ENCODE measurements at places on chromosomes 5 and 9.
A peak's percentile ranks its signal among the peaks of the same experiment; 100 is the strongest.

- DNase-seq, result no peak
Measured at GRCh38 chr5:103218164-103218563, 40.4 kb upstream of the MACIR start.

GRCh38 chr9:12776513-12777055 lies 1.8 kb downstream of the LURAP1L start:
- DNase-seq, result no peak

DNA sequence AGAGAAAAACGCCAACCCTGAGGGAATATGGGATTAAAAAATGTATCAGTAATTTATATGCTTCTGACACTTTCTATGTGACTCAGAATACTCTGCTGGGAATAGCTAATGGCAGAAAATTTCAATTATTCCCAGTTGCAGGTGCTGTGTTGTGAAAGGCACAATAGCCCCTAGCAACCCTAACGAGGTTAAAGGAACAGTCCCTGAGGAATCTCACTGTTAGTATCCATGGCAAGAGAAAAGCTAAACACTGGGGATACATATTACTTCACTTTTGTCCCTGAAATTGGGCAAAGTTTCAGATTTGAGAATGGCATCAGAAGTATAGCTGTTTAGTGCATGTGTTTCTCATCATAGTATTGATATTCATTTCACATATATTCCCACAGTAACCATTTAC lies 555.0 kb downstream of the RAB3C start:
- DNase-seq, result no peak

GRCh38 chr9:69197687-69198086 lies 23.6 kb downstream of the TJP2 start:
- DNase-seq, result no peak

- peak; percentile 33 for DNase-seq
Measured at GRCh38 chr9:123112015-123112975, 78.8 kb downstream of the GPR21 start.

DNA sequence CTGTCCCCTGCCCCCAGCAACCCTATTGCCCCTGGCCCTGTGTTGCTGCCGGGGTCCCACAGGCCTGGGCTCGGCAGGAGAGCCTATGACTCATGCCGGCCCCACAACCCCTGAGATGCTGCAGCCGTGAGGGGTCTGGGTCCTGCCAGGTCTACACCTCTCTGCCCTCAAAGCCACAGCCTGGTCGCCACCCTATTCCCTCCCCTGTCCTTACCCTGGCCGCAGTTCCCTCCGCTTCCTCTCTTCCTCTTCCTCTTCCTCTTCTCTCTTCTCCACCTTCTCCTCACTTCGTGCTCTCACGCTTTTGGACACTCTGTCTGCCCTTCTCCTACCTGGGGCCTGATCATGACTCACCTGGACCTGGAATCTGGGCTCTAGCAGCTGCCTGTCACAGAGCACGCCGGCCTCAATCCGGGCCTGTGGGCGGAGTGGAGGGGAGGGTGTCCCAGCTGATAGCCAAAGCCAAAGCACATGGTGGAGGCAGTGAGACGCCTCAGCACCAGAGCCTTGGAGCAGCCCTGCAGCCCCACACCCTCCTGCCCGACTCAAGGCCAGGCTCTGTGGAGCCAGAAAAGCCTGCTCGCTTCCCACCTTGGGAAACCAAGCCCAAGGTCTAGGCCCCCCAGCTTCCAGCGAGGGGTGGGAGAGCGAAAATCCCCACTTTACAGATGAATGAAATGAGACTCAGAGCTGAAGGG lies 26.8 kb upstream of the CSF1R start:
- DNase-seq, result no peak

- DNase-seq, result no peak
Measured at GRCh38 chr9:108783731-108784495, 71.9 kb downstream of the ACTL7B start.

DNA sequence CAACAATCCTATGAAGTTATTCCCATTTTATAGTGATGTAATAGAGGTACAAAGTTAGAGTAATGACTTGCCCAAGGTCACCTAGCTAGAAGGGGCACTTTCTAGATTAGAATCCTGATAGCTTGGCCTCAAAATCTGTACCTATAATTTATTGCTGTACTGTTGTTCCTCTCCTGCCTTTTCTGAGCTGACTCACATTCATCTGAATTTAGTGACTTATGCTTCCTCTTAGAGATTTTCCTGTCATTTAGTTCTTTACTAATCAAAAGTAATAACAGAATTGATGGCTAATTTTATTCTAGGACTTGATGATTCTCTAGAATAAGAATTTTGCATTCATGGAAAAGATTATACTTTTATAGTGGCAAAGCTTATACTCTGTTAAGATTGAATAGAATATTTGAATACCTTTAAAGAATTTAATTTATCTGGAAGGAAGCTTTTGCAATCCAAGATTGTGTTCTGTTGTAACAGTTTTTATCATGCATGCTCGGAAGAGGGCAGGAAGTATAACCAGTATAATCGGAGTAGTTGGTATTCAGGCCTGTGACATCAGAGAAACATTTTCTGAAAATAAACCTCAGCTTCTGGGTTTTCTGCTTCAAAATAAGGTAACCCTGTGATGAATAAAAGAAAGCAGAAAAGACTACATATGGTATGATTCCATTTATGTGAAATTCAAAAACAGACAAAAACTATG lies 21.3 kb downstream of the CYSTM1 start:
- DNase-seq, result no peak

- DNase-seq, result no peak
Measured at GRCh38 chr9:6356904-6357303, 28.7 kb downstream of the TPD52L3 start.

DNA sequence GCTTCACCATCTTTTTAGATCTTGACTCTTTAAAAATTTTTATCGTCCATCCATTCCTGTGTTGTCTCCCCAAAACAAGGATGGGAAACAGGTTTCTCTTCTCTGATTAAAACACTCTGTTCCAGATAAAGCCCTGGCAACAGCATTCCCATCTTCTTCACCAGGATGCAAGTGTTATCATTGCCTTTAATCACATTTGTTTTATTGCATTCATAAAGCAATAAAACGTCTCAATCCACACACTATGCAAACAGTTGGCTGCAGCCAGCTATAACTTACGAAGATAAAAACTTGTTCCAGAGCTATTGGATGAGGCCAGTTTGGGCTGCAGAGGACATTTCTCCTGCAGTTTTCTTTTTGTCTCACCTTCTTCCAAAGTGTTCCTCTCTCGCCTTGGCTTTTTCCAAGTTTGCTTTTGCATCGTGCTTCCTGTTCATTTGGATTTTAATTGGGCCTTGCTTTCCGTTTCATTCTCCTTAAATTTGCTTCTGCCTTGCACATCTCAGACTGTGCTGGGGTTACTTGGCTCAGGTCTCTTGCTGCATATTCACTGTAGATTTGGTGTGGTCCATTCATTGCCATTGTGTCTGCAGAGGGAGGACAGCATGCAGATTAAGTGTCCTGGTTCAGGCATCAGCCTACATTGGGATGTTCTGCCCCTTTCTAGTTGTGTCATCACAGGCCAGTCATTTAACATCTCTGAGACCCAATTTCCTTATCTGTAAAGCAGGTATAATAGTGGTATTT lies 136.5 kb upstream of the LIFR start:
- DNase-seq, result no peak

DNA sequence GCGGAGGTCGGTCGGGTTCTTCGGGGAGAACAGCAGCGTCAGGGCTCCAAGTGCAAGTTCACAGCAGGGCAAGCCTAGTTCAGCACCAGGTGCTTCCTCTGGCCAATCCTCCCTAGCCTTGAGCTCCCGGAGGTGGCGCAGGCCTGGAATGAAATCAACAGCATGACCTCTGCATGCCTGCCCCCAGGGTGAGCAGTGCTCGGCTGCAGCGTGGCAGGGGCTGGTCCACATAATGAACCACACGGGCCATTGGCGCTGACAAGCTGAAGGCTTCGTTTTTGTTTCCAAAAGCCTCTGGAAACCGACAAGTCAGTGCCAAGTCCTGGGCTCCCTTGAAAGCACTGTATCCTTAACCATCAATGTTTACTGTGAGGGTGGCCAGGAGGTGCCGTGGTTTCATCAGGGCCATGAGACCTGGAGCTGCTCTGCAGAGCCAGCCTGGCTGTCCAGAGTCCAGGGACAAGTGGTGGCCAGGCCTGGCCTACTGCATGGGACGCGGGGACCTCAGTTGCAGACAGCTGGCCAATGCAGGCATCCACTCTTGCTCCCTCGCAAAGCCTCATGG lies 2.1 kb upstream of the INPP5E start:
- no peak for DNase-seq

DNA sequence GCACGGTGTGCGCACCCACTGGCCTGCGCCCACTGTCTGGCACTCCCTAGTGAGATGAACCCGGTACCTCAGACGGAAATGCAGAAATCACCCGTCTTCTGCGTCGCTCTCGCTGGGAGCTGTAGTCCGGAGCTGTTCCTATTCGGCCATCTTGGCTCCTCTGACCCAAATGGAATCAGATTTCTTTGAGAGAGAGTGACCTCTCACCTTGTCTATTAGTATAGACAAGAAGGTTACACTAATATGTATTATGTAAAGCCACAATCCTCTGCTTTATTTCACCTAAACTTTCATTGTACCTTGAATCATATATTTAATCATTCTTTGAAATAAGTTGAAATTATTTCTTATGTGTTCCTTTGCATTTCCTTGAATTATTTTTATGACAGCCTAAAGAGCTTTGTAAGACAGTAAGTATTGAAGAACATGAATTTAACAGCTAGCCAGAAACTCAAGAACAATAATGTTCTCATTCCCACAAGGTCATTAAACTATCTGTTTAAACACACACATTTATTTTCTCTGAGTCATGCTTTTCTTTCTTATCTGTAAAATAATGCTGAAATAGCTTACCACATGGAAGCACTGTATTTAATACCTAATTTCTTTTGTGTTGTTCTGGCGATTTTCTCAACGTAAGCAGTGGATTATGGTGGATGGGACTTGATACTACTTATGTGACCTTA lies 91.8 kb upstream of the DMRTA1 start:
- DNase-seq, result no peak

- no peak for DNase-seq
Measured at GRCh38 chr9:131891598-131891997, 151.7 kb upstream of the RAPGEF1 start.

GRCh38 chr9:69357030-69357775 lies 32.2 kb downstream of the ENTREP1 start:
- no peak for DNase-seq

- DNase-seq, result no peak
Measured at GRCh38 chr5:132467287-132467984, 23.1 kb downstream of the IRF1 start.

GRCh38 chr5:106521701-106522100 lies 1149.0 kb downstream of the EFNA5 start:
- DNase-seq, result no peak

DNA sequence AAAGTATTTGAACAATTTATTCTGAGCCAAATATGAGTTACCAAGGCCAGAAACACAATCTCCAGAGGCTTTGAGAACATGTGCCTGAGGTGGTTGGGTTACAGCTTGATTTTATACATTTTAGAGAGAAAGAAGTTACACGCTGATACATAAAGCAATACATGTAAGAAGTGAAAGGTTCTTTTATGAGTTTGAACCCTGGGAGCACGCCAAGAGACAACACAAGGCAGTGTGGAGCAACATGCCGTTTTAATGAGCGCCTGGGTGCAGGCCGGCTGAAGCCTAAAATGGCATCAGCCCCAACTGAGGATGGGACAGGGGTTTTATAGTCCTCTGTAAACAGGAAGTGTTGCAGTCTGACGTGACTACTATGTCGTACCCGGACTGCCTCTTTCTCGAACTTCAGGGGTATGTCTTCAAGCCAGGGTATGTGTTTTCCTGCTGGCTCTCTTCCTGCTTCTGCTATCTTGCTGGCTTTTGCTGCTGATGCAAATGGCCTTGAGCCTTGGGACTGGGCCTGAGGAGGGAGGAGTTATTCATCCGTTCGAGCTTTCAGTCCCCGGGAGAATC lies 193.7 kb downstream of the CYLC2 start:
- no peak for DNase-seq

DNA sequence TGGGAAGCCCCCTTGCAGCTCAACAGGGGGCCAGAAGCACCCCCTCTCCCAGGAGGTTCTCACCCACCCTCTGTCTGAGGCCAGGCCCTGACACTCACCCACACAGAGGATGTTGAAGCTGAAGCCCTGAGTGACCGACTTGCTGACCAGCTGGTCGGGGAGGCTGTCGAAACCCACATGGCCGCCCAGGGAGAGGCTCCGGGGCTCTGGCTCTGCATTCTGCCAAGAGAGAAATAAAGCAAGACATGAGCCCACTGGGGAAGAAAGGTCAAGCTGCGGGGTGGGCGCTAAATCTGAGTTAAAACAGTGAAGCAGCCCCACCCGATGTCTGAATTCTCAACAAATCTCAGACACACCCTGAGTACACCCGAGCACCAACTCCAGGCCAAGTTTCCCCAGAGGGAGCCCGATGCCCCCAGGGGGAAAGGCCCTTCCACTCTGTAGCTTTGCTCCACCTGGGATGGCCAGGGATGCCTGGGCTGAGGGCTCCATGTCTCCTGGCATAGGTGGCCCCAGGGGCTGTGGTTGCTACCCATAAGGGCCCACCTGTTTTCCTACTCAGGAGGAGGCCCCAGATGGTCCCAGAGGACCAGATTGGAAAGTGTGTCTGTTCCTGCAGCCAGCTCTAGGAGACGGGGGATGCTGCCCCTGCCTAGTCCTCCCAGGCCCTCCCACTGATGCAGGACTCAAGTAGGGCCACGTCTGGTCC lies 11.6 kb downstream of the SEPTIN8 start:
- no peak for DNase-seq

GRCh38 chr9:34037626-34038025 lies 11.1 kb downstream of the UBAP2 start:
- no peak for DNase-seq

DNA sequence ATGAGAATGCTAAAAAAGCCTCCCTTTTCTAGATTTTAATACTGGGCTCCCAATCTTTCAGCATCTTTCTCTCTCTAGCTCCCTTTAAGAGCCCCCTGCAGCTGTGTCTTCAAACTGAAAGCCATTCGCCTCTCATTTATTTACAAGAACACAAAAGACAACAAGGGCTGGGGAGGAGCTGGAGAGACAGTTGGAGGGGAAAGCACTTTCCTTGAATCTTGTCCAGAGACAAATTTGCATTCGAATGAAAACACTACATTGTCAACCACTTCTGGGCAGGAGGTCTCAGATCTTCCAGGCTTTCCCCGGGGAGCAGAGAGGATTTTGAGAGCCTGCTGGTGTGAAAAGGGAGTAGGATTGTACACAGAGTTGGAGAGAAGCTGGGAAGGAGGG lies 518.3 kb downstream of the CTNND2 start:
- peak; percentile 44 for DNase-seq

DNA sequence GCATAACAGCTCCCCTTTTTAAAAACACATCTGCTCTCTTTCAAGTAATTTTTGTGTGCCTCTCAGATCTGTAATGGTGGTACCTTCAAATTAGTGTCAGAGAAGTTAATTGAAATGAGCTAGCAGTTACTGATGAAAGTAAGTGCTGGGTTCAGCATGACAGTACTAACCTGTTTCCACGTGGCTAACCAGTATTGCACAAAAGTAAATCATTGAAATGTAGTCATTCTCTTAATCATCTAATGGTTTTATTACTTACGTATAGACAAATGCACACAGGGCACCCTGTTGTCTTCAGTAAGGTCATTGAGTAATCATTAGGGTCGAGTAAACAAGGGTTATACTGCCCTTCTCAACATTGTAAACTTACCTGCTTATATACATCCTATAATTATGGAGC lies 157.8 kb upstream of the PRR16 start:
- DNase-seq, result no peak
